Amniotic epithelial cell (primary cell): ENCODE measurements at places on chromosomes 6 and 20.

- no peak for DNase-seq
Observed at GRCh38 chr6:11093376-11093625, 333 bp upstream of the SMIM13 start.

- no peak for DNase-seq
Observed at GRCh38 chr6:98308564-98308963, 525.8 kb upstream of the POU3F2 start.

- DNase-seq, result peak; percentile 89
Observed at GRCh38 chr6:17640477-17640917, 40.4 kb downstream of the FAM8A1 start.

- DNase-seq, result peak; percentile 33
Observed at GRCh38 chr6:84220809-84221409, 6.5 kb downstream of the CEP162 start.

- peak; percentile 61 for DNase-seq
Observed at GRCh38 chr6:138817799-138818198, 21.9 kb downstream of the ECT2L start.

- no peak for DNase-seq
Observed at GRCh38 chr6:19879663-19880062, 42.5 kb downstream of the ID4 start.

- DNase-seq, result no peak
Observed at GRCh38 chr20:58625585-58625984, 25.5 kb upstream of the STX16 start.

- DNase-seq, result peak; percentile 69
Observed at GRCh38 chr20:44494681-44495080, 19.0 kb downstream of the TTPAL start.

DNA sequence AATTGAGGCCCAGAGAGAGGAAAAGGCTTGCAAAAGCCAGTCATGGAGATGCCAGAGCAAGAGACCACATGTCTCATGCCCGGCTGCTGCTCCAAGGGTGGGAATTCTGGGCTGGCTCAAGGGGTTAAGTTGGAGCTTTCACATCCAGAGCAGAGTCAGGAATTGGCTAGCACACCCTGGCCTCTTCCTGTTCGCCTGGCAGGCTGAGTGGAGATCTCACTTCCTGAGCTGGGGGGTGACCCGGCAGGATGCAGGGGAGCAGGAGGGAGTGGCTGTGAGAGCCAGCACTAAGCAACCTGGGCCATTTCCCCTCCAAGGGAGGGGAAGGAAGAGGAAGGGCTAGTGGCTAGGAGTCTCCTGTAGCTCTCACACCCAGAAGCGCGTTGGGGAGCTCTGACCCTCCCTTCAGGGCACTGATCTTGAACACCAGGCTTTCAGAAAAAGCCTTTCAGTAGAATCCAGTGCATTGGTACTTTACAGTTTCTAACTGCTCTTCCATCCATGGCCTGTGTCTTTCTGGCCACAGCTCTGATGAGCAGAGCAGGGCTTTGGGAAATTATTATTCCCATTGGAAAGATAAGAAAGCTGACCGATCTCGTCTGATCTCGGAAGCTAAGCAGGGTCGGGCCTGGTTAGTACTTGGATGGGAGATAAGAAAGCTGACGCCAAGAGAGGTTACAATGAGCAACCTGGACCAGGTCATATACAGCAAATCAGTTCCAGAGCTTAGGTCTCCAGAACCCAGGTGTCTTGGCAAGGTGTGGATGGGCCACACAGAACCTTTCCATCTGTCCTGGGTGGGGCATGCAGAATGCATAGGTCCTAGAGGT, 2.2 kb upstream of the CCM2L start:
- DNase-seq, result no peak

DNA sequence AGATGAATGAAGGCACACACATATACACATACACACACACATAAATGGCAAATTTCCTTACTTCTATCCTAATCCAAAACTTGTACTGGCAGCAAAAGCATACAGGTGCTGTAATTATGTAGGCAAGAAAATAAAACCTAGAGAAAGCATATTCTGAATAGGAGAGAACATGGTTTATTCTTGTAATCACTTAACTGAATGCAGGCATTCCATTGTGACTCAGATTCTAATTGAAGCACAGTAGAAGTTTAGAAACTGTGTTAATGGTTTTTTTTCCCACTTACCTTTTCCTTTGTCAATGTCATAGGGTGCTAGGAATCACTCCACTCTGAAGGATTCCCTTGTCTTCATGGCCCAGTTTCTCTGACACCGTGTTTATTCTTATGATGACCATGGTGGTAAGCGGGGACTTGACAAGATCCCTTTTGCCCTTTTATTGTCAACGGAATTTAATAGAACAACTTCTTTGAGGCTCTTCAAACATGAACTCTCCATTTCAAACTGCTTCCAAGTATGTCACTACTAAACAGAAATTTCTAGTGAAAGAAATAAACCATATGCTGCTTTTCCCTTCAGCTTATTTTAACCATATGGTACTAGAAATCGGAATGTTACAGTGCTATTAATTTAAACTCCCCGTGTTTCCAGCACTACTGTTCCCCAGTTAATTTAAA, 164.2 kb downstream of the OGFRL1 start:
- DNase-seq, result no peak

GRCh38 chr6:35267897-35268296, 8.4 kb downstream of the ZNF76 start:
- DNase-seq, result no peak

DNA sequence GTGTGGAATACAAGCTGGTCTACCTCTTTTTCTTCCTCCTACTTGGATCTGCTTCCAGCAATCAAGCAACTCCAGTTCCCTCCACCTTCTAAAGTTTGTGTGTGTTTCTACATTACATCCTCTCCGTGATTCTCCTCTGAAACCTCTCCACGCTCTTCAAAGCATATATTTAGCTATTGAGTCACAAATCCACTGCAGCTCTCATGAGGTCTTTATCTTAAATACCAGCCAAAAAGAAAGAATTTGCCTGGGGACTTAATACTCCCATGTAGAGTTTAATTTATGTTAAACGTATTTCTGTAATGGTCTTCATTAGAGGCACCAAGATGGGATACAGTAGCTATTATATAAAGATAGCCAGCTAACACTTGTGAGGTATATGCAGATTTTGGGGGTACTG, 78.7 kb downstream of the FOXC1 start:
- DNase-seq, result no peak

GRCh38 chr20:43936104-43936770, 21.6 kb downstream of the TOX2 start:
- DNase-seq, result peak; percentile 43

DNA sequence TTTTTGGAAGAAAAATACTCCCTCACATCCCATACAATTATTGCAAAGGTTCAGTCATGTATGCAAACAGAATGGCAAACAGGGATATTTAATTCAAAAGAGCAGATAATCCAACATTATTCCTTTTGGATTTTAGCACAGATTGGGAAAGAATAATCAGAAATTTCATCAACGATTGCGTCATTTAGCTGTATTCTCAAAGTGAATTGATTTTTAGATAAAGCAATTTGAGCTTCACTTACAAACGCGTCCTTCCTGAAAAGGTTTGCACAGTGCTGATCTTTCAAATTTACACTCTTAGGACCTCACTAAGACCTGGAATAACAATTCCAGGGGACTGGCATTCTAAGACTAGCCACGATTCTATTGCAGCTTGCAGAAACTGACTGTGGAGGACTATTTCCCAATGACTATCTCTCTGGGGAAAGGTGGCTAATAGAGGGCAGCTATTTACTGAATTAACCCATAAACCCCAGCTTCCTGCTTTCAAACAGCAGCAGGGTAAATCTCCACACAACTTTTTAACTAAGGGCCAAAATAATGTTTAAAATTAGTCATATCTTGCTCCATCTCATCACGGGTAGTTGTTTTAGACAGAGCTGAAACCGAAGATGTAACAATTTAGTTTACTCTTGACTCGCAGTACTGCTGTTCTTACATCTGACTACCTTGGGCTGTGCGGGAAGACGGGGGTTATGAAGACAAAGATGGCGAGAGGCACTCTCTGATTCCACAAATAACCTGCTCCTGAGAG, 131.2 kb upstream of the FAM184A start:
- peak; percentile 29 for DNase-seq

DNA sequence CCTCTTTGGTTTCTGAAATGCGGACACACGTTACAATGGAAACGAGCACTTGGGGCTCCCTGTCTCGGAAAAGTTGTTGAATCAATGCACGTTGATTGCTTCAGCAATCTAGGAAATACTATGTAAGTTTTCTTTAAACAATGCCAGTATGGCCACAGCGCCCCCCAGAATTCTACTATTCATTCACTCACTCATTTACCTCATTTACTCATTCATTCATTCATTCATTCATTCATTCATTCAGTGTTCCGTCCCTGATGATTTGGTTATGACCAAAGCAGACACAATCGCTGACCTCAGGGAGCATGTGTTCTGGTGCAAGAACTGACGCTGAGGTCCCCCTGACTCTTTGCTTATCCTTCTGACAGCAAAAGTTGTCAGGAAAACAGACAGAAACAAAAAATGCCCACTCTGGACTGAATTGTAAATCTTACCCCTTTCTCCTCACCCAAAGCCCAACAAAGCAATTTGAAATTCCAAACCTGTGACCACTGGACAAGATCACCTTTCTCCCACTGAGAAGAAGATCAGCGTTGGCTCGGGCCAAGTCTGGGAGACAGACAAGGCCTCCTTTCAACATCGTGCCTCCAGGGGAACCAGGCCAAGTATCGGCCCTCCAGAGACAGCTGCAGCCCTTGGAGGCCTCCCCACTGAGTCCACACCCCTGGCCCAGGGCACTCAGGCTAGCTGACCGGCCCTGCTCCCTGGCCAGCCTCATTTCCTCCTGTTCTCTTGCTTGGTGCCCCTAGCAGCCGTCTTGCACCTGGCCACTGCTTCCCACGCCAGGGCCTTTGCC, 15.0 kb upstream of the PMEPA1 start:
- no peak for DNase-seq

- DNase-seq, result no peak
Observed at GRCh38 chr6:143183666-143184065, 123.0 kb downstream of the AIG1 start.

GRCh38 chr20:34250005-34250404, 8.8 kb downstream of the ASIP start:
- DNase-seq, result no peak

DNA sequence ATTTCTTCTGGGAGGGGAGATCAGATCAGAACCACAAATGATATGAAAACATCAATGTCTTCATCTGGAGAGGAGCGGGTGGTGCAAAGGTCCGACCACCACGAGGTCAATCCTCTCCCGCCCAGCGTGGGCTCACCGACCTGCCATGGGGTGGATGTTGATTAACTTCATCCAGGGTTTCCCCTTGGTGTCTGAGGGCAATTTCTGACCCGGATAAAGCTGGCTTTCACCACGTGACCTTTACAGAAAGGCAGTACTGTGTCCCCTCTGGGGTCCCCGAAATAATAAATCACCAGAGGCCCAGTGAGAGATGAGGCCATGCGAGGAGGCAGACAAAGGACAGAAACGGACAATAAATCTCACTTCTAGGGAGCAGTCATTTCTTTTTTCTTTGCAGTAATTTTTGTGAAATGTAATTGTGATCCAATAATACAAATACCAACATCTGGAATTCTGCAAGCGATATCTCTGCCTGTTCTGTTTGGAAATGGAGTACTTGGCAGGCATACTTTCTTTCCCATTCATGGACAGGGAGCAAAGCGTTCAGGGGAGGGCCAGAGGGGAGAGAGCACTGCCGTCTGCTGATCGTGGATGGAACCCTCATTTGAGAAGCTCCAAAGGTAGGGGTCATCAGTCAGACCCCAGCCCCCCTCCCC, 55.1 kb upstream of the APCDD1L start:
- DNase-seq, result peak; percentile 23
